Stimulated activated CD4-positive, alpha-beta T cell treated with anti-CD3 and anti-CD28 coated beads, TNF-alpha, amount 100 ng/mL, for 24 hours (primary cell): ENCODE measurements at places on chromosomes 5 and 9.

GRCh38 chr5:76542887-76543690 is 80.1 kb downstream of the F2RL2 start:
- no peak for DNase-seq

GRCh38 chr5:66850354-66851075 is 254.3 kb downstream of the MAST4 start:
- no peak for DNase-seq

DNA sequence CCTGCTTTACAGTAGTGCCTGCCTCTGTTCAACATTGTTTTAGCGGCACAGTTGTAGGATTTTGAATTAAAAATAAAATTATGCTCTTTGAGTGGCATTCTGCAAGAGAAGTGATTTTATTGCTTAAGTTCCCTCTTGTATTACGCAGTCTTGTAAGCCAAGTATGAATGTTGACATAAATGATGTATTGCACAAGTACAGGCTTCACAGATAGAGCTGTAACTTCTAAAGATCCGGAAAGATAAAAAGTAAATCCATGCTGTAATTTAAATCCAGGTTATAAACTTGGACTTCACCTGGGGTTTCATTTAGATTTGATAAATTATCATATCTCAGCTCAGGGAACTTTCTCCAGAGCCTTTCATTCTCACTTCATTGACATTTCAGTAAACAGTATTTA is 1114.7 kb downstream of the PTPRD start:
- no peak for DNase-seq

DNA sequence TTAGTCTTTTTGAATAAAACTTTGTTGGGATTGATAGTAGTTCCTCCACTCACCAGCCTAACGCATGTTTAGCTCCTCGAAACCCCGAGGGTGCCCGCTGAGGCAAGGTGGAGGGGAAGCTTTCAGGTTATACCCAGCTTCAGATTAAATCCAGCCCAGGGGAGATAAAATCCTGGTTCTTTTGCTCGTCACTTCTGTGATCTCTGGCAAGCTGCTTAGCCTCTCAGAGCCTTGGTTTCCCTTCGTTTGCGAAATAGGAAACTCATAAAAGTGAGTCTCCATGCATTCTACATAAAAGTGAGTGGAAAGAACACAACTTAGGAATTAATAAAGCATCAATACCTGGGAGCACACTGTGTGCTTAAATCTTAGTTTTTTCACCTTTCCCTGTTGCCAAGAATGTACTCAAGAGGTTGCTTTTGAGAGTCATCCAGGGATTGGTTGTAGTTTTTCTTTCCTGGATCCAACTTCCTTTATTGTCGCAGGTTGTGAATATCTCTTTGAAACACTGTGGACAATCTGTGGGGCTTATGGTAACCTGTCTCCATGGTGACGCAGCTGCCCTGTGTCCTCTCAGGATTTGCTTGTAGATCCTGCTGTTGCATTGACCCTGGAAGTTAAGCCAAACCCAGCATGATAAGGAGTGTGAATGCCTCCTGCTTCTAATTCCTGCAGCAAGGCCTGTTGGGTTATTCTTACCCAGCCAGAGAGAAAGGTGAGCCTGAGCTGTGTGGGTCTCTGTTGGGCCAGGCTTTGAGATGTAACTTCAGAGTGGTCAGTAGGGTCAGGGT is 2.0 kb downstream of the GALNT12 start:
- no peak for DNase-seq

DNA sequence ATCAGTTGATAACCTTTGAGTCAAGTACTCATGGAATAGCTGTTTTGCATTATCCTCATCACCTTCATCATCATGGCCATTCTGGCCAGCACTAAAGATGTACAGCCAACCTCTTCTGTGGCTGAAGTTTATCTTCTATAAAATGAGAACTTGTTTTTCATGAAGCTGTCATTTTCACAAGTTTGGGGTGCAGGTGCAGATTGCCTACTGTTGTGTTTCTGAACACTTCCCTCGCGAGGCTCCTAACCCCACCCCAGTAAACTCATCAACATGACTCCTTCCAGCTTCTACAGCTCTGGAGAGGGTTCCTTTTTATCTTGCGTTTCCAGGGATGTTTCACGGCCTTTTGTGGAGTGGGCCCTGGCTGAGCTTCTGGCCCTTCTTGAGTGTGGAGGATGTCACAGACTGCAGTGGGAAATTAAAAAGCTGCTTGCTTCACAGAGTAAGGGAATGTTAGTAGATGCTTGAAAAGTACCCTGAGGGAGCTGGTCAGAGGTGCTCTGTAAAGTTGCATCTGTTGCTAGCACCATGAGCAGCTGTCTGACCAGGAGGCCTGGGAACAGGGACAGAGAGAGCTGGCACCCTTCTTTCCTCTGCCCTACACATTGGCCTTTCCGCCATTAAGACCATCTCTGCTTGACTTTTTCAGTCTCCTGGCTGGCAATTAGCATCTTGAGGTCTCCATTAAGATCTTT is 24.9 kb downstream of the SYK start:
- no peak for DNase-seq
